ENCODE measurements at places on chromosomes 16 and 17. TPM values are rescaled to one million over a fixed set of nuclear protein-coding genes. Genes with fewer than 3 reads are reported as not detected.

The CLEC18B gene
- not detected for total RNA-seq

The ABCC12 gene
- total RNA-seq, result not detected

The RAP1GAP2 gene
- 0.29 TPM for total RNA-seq

The CYLD gene
- total RNA-seq, result 92.9 TPM

The PABPN1L gene
- total RNA-seq, result not detected

The ARSG gene
- total RNA-seq, result 1.8 TPM

The CBFA2T3 gene
- total RNA-seq, result 1.1 TPM

The CETP gene
- not detected for total RNA-seq

The KIFC3 gene
- 0.16 TPM for total RNA-seq

The PAFAH1B1 gene
- total RNA-seq, result 170 TPM

The HOXB3 gene
- total RNA-seq, result 3.1 TPM

The PLD2 gene
- 31.4 TPM for total RNA-seq

The MYL11 gene
- total RNA-seq, result 0.97 TPM

The FOXF1 gene
- not detected for total RNA-seq

The CACNA1H gene
- total RNA-seq, result 1.7 TPM

The ARRB2 gene
- total RNA-seq, result 209 TPM

The CES3 gene
- total RNA-seq, result 6.8 TPM
